ENCODE measurements at places on chromosomes 5 and 9.
A peak's percentile ranks its signal among the peaks of the same experiment; 100 is the strongest.

DNA sequence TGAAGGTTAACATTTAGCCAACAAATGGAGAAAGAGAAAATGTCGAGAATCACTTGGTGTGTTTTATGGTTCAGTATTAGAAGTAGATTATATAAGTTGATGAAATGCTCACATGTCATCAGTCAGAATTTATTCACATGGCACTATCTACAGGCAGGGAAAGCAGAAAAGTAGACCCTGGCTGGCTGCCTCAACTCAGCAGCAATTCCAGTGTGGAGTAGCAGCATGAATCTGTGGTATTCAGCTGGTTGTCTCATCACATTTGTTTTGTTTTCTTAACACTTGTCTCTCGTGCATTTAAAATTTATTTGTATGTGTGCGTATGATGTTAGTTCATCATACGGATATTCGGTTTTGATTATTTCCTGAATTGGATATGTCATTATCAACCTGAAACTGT, 153.5 kb upstream of the OR13F1 start:
- DNase-seq, result no peak

DNA sequence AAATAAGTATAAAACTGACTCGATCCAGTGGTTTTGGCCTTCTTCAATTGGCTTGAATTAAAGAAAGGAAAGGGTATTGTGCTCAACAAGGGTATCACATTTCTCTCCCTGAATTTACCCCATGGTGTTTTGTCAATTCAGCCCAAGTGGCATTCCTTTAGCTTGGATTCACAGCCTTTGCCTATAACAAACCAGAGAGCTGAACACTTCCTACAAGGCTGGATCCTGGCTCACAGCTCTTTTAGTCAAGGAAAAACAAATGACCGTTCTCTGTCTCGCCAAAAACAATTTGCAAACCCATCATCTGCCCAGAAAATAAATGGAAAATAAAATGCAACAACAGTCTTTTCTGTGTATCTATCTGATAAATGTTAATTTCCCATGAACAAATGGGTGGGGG, 5.7 kb downstream of the ZNF366 start:
- no peak for DNase-seq

GRCh38 chr9:81902196-81902595, 26.0 kb upstream of the SPATA31D4 start:
- no peak for DNase-seq

GRCh38 chr5:180974612-180975315, 13.9 kb upstream of the BTNL3 start:
- DNase-seq, result no peak

- no peak for DNase-seq
These were observed 270.0 kb upstream of the TLE4 start for GRCh38 chr9:79301551-79302391.

- DNase-seq, result no peak
These were observed 174.3 kb downstream of the TAF11L14 start for GRCh38 chr5:17808566-17808965.

GRCh38 chr5:123916345-123917121, 404.6 kb downstream of the CSNK1G3 start:
- DNase-seq, result no peak

DNA sequence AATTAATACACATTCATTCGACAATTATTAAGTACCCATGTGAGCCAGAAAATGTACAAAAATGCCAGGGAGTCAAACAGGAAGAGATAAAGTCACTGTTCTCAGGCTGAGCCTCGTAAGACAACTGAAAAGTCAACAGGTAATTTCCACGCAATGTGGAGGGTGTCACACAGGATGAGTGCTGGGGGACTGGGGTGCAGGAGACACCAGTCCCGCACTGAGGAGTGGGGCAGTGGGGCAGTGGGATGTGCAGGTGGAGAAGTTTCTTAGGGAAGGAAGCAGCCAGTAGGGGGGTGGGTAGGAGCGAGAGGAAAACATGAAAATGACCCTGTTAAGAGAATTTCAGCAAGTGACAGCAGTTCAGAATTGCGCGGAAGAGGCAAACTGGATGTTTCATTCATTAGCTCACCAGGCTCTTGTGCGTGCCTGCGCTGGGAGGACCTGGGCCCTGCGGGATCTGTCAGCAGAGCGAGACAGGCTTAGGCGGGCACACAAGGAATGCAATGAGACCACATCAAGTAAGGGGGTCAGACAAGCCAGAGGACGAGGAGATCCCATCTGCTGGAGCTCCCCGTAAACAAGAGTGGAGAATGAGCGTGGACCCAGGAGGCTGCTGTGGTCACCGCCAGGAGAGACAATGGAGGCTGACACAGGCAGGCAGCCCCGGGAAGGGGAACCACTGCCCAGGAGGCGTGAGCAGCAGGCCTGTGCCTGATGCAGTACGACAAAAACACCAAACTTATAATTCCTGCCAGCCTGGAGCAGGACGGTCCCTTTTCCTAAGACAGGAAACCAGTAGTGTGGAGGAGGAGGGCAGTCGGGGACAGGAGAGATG, 21.0 kb downstream of the CAMSAP1 start:
- no peak for DNase-seq

- no peak for DNase-seq
These were observed 684 bp upstream of the JMY start for GRCh38 chr5:79235261-79235633.

DNA sequence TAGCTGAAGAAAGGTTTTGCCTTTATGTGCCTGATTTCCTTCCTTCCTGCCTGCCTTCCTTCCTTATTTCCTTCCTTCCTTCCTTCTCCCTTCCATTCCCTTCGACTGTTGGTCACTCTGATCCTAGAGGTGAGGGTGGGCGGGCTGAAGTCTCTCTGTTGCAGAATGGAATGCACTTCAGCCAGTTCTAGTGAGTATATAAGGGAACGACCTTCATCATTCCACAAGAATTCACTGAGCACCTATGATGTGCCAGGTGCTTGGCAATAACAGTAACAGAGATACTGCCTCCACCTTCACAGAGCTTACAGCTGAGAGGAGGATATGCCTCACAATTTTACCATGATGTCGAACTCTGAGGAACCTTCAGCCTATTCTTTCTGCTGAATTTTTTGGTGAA, 8.7 kb upstream of the OR5C1 start:
- DNase-seq, result no peak

DNA sequence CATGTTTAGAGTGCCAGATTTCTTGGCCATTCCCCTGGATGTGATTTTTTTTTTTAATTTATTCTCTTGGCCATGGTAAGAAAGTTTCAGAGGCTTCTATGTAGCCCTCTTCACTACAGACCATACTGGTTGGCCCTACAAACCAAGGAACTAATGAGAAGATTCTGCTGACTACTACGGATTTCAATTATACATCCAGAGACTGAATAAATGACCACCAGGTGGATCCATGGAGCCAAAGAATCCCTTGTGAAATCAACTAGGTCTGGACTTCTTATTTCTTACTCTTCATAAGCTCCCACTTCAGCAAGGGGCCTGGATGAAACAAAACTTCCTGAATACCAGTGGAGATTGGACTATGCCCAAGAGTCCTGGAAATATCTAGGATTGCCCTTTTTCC, 27.6 kb downstream of the ZNF622 start:
- DNase-seq, result no peak

DNA sequence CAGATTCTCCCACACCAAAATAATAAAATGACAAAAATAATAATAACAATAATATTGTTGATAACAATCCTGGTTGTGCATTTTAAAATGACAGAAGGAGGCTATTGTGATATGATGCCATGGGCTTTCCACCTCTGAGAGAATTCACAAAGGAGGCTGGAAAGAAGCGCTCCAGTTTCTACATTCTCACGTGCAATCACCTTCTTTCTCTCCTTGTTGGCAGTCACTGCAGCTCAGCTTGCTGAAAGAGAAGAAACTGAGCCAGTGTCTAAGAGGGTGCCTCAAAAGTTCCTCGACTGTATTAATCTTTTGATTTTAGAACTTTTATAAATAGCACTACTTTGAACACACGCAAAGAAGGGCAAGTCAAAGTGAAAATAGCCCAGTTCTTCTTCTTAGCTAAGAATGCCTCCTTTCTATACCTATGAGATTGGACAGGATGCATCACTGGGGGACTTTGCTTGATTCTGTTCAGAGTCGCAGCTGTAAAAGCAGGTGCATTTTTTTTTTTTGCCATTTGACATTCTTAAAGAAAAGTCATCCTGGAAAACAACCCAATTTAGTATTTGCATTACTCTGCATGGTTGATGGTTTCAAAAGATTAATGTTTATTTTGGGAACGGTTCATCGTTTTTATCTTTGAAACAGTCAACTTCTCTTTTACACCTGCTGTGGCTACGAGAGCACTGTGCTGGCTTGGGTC, 12.4 kb upstream of the SUB1 start:
- no peak for DNase-seq

DNA sequence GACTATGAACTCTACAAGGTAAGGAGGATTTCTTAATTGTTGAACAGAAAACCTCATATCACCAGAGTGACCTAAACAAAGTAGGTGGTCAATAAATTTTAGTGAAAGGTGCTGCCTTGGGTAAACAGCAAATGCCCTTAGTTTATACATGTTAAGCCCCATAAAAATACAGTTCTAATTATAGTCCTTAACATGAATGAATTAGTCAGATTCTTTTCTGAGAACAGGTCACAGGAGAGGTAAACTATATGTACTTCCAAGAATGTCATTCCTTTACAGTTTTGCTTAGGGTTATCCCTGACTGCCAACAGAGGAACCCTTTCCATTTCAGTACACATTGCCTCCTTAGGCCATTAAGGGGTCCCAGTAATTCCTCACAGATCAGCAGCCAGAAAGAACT, 64.9 kb downstream of the PLPP1 start:
- DNase-seq, result no peak

GRCh38 chr9:114799925-114800324, 5.9 kb downstream of the TNFSF15 start:
- no peak for DNase-seq

- no peak for DNase-seq
These were observed 153.2 kb downstream of the MELK start for GRCh38 chr9:36725777-36726356.

DNA sequence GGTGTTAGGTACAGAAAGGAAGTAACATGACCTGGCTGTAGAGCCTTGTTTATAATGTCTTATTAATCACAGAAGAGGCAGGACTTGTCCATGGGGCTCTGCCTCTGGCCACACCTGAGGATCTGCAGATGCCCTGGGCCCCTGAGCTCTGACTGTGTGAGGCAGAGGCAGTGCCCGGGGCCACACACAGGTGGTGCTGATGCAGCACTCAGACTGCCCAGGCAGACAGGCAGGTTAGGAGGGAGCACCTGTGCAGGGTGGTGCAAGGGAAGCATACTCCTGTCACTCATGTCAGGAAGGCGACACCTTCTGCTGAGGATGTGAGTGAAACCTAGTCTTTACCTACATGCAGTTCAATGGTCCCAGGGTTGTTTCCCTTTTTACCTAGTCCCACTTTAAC, 88.7 kb downstream of the CFAP90 start:
- DNase-seq, result peak; percentile 64

GRCh38 chr9:81656004-81656403, 33.3 kb downstream of the TLE1 start:
- no peak for DNase-seq

DNA sequence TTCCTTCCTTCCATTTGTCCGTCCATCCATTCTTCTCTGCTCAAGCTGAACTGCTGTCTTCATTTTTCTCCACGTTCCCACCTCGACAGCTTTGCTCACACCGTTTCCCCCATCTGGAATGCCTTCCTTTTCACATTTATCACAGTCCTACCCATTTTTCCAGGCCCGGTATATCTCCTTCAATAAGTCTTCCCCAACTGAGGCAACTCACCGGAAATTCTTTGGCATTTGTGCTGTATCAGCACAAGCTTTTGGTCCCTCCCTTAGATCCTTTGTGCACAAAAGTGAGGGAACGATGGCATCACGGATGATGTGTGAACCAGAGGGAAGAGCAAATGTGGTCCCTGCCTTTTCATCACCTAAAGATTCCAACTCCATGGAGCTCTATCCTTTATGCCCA, 45.6 kb upstream of the INSYN2B start:
- DNase-seq, result no peak

Measured in NCI-H2107 (cell line).